ENCODE measurements at places on chromosomes 12 and 14. TPM values are rescaled to one million over a fixed set of nuclear protein-coding genes. Genes with fewer than 3 reads are reported as not detected.

GRCh38 chr12:27101290-27101689 lies 18.9 kb upstream of the C12orf71 start:
- peak; percentile 28 for DNase-seq

GRCh38 chr14:22341049-22341448 lies 248.0 kb downstream of the DAD1 start:
- DNase-seq, result no peak

DNA sequence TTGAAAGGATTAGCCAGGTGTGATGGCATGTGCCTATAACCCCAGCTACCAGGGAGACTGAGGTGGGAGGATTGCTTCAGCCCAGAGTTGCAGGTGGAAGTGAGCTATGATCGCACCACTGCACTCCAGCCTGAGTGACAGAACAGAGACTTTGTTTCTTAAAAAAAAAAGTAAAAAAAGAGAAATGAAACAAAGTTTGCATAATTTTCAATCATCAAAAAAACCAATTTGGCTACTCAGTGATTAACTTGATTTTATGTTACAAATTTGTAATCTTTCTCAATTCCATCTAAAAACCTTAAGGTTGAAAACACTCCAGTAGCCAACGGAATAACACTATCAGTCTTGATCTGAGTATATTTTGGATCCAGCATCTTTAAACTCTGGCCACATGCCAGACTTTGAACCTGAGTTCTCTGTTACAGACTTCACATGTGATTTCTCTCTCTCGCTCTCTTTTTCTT lies 12.6 kb upstream of the DENND5B start:
- no peak for DNase-seq

GRCh38 chr14:101535701-101536207 lies 25.5 kb upstream of the DIO3 start:
- no peak for DNase-seq

- no peak for DNase-seq
Measured at GRCh38 chr12:69343357-69343756, 4.8 kb upstream of the LYZ start.

DNA sequence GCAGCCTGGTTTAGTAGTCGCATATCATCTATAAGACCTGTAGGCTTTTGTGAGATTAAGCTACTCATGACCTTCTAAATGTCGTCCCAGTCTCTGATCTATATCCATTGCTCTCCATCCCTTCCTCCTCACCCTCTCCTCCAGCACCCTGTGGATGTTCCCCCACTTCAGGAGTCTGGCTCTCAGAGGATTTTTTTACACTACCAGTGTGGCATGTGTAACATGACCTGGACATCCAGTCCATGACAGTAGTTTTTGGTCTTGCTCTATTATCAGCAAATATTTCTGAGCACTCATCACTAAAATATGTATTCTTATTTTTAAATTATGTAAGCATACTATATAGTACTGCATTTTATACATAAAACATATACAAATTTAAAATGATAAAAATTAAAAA lies 142.1 kb downstream of the DYRK2 start:
- no peak for DNase-seq

Gene CMKLR1
- not detected for total RNA-seq
